ENCODE measurements at places on chromosomes 5 and 9. TPM values are rescaled to one million over a fixed set of nuclear protein-coding genes. Genes with fewer than 3 reads are reported as not detected.

The FCN1 gene
- total RNA-seq, result not detected

The INSL6 gene
- total RNA-seq, result not detected

The PCDHGC4 gene
- 3.1 TPM for total RNA-seq

The PCDHA4 gene
- total RNA-seq, result 1.3 TPM

The CNTNAP3 gene
- 2.3 TPM for total RNA-seq

The HNRNPH1 gene
- 468 TPM for total RNA-seq

The SLC6A7 gene
- not detected for total RNA-seq

The TMEM171 gene
- 59.8 TPM for total RNA-seq

The PRRX2 gene
- not detected for total RNA-seq

The GZMA gene
- total RNA-seq, result 4.2 TPM

GRCh38 chr5:151825445-151825844 is 53.7 kb downstream of the G3BP1 start:
- DNase-seq, result peak; percentile 89

DNA sequence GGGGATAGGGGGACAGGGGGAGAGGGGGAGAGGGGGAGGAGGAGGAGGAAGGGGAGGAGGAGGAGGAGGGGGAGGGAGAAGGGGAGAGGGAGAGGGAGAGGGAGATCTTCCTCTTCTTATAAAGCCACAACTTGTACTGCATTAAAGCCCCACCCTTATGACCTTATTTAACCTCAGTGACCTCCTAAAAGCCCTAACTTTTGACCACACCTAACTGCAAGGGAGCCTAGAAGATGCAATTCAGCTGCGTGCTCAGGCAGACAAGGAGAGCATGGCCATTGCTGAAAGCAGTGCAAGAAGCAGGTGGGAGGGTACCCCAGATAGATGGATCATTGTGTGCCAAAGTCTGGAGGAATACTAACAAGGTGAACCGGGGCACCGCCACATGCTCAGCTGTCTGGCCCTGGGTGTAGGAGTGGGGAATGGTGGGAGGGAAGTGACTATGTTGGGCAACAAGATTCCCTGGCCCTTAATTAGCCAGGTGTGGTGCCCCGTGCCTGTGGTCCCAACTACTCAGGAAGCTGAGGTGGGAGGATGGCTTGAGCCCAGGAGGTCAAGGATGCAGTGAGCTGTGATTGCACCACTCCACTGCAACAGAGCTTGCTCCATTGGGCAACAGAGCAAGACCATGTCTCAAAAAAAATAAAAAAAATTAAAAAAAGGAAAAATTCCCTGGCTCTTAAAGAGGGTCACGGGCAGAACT is 125.4 kb upstream of the BOD1 start:
- no peak for DNase-seq

GRCh38 chr9:98924946-98925820 is 18.5 kb upstream of the COL15A1 start:
- no peak for DNase-seq

DNA sequence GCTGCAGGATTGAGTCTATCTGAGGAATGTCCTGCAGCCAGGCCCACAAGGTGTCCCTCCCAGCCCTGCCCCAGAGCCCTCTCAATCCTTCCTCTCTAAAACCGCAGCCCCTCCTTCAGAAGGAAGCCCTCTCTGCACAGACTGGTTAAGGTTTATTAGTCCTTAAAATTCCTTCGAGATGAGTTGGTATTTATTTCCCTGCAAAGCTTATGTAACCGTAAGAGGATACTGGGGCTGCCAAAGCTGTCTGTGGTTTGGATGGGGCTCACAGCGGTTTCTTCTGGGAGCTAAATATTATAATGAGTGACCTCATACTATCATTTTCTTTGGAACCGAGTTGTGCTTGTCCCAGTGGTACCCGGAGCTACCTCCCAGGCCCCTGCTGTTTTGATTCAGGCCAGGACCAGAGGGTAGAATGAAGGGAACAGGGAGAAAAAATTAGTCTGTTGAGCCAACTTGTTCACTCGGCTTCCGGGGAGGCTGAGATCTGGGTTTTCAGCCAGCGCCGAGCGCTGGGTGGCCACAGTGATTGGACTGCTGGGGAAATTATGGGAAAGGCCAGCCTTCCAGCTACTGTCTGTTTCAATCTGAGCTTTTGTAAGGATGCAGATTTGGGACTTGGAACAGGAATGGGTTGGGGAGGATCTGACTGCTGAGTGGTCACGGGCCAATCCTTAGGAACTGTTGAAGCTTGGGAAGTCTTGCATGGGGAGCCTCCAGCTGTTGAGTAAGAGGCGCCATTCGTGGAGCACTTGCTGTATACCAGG is 107.5 kb downstream of the NDFIP1 start:
- peak; percentile 78 for DNase-seq

GRCh38 chr5:101429241-101429640 is 526.2 kb upstream of the ST8SIA4 start:
- no peak for DNase-seq

DNA sequence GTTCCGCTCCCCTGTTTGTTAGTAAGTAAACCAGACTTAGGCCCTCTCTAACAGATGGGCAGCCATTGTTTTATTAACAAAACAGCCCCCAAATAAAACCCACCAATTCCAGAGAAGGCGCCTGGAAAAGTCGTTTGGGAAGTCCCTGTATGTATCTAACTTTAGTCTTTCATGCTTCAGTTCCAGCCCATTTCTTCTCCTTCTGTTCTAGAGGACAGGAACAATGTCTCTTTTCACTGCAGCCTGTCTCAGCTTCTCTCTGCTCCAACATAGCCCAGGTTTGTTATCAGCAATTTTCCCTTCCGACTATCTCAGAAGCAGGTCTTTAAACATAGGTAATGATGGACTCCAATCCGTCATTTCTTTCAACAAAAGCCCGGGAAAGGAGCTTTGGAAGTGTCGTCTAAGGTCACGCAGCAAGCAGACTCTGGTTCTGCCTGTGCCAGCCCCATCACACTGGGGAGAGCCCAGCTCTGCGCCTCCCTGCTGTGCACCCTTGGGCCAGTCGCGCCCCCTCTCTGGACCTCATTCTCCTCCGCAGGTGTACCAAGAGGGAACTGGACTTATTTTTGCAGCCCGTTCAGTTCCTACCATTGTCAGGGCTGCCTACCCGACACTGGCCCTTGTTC is 9.6 kb upstream of the AKNA start:
- DNase-seq, result no peak

DNA sequence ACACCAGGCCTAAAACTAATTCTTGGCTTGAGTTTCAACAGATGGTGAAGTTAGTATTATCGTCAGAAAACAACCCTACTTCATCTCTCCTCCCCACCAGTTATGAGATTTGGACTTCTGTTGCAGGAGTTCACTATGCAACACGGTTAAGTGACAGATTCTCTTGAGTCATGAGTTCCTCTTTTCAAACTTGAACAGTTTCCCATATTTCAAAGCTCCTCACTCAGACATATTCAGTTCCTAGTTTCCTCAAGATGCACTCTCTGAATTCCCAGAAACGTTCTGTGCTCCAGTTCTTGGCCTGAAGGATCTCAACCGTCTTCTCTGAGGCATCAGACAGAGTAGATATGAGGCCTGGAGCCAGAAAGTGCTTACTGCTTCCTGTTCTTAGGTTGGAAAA is 7.3 kb upstream of the PTGER4 start:
- DNase-seq, result no peak

GRCh38 chr9:16710888-16711287 is 159.6 kb downstream of the BNC2 start:
- DNase-seq, result no peak

GRCh38 chr5:80122579-80122978 is 87.4 kb downstream of the THBS4 start:
- DNase-seq, result no peak

DNA sequence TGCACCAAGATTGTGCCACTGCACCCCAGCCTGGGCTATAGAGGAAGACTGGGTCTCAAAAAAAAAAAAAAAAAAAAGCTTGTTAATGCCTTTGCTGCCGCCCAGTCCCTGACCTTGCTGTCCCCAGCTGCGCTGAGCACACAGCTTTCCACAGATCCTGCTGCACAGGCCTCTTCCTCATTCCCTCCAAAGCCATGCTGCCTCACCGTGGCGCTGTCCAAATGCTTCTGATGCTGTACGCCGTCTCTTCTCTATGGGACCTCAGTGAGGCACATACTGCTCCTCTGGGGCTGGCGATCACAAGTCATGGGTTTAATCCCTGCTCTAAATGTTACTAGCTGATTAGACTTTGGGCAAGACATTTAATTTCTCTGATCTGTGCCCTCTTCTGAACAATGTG is 234.1 kb downstream of the FBXL7 start:
- no peak for DNase-seq

- no peak for DNase-seq
Observed at GRCh38 chr9:97908705-97909104, 13.6 kb downstream of the TRMO start.

- DNase-seq, result no peak
Observed at GRCh38 chr5:122321921-122322320, 9.9 kb downstream of the SNCAIP start.

DNA sequence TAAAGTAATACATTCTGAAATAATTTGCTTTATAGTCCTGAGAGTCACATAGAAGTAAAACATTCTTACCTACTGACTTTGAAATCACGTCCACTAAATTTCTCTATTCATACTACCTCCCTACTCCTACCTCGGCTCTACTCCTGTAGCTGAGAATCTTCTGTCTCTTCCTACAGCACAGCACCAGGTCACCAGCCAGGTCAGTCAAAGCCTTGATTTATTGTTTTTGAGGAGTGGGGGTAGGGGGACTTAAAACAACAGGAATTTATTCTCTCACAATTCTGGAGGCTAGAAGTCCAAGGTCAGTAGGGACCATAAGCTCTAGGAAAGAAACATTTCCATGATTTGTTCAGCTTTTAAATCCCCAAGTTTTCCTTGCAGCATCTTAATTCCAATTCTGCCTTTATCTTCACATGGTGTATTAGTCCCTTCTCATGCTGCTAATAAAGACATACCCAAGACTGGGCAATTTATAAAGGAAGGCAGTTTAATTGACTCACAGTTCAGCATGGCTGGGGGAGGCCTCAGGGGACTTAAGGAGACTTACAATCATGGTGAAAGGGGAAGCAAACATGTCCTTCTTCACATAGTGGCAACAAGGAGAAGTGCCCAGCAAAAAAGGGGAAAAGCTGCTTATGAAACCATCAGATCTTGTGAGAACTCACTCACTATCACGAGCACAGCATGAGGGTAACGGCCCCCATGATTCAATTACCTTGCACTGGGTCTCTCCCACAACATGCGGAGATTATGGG is 49.6 kb upstream of the CCNG1 start:
- DNase-seq, result no peak

GRCh38 chr5:30831123-30831522 is 362.4 kb upstream of the CDH6 start:
- DNase-seq, result no peak

- DNase-seq, result peak; percentile 71
Observed at GRCh38 chr5:154196955-154197652, 6.6 kb downstream of the GALNT10 start.

GRCh38 chr5:32542216-32543059 is 42.9 kb upstream of the SUB1 start:
- DNase-seq, result no peak

Data from stomach (tissue), 19 donors.